ENCODE measurements at places on chromosomes 16 and 17. TPM values are rescaled to one million over a fixed set of nuclear protein-coding genes. Genes with fewer than 3 reads are reported as not detected.

GRCh38 chr17:50346313-50347116 lies 589 bp downstream of the XYLT2 start:
- DNase-seq = no peak

Gene PRR29
- 1.4 TPM for total RNA-seq

Gene FOXN1
- total RNA-seq = not detected

Gene CENPV
- 18.6 TPM for total RNA-seq

DNA sequence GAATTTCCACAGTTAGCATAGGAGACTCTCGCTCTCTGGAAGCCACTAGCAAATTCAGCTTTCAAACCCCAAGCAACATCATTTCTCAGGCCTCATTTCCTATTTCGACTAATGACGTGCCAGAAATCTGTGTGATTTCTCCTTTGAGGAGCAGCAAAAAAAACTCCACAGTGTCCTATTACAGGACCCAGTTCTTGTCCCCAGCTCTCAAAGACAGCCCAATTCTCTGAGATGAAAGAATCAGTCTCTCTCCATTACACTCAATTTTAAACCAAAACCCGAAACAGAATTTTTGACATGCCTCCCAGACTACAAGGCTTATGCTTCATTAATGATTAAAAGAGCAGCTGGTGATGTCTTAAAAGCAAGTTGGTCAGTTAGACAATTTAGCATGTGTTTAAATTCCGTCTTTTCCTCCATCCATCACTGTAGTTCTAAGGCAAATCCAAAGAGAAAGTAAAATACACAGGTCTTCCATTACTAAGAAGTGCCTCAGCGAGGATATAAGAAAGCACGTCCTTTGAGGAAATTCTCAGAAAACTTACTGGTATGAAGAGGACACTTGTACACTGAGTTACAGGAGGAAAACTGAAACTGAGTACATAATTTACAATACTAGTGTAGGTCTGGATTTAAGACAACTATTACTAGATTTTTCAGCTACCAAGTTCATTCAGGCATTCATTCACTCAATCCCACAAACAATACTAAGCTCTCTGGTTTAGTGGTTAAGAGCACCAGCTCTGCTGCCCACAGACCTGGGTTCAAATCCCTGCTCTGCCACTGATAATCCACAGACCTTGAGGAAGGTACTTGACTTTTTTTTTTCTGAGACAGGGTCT lies 12.5 kb downstream of the TOM1L2 start:
- DNase-seq = no peak

Gene ST6GALNAC2
- total RNA-seq = 3.9 TPM

- no peak for DNase-seq
Observed at GRCh38 chr16:27561216-27561615, 11.3 kb downstream of the KATNIP start.

- DNase-seq = no peak
Observed at GRCh38 chr17:9971991-9972390, 66.9 kb upstream of the RCVRN start.

Gene UNC45B
- 0.14 TPM for total RNA-seq

Gene SEPTIN12
- not detected for total RNA-seq

GRCh38 chr17:43879723-43880419 lies 27.5 kb downstream of the MPP2 start:
- DNase-seq = no peak

Gene GP2
- total RNA-seq = not detected

Gene ALDOC
- 142 TPM for total RNA-seq

GRCh38 chr17:61687769-61688168 lies 96.8 kb upstream of the NACA2 start:
- no peak for DNase-seq

Gene LLGL2
- 37.2 TPM for total RNA-seq

DNA sequence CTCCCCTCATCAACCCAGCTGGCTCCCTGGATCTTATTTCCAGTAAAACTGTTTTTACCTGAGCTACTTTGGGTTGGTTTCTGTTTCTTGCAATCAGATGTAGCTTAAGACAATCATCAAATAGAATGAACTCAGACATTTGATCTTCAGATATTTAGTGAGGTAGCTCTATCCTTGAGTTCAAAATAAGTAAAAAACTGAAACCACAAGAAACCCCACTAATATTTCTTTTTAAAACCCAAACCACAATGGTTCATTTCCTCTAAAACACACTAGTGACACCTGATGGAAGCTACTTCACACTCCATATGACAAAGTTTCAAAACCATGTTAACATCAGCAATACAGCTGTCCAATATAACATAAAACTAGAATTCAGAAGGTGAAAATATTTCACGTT lies 37.8 kb downstream of the CACNG1 start:
- DNase-seq = no peak

DNA sequence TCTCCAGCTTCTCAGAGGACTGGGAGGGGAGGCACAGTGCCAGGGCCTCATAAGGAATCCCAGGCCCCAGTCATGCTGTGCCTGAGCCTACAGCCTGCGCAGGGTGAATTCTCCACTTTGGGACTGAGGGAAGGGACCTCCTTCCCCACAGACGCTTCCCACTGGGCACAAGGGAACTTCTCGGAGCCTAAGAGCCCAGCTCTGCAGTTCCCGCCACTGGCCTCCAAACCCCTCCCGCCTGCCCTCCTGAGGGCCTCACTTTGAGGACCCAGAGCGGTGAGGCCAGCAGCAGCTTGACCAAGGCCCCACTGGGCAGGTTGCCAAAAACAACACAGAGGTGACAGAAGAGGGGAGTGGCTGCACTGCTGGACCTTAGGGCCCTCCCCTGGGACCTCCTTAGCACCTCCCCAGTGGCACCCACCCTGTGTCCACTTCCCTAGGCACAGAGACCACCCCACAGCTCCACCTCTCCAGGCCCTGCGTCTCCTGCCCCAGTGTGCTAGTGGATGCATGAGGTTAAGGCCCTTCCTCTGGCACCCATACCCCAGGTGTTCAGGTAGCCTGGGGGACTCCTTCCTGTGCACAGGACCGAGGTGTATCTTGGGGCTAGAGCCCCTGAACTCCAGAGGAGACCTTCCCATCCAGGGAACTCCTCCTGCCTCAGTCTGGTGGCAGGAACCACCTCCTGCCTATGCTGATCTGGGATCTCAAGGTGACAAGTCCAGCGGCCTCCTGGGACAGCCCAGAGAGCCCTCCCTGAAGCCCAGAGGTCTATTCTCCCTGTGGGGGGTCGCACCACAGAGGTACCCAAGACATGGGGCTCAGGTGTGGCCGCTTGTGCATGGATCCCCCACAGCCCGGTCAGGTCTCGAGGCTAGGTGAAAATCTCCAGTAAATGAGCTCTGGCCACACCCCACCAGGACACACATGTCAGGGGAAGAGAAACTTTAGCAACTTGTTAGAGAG lies 3.4 kb downstream of the CASKIN2 start:
- no peak for DNase-seq

DNA sequence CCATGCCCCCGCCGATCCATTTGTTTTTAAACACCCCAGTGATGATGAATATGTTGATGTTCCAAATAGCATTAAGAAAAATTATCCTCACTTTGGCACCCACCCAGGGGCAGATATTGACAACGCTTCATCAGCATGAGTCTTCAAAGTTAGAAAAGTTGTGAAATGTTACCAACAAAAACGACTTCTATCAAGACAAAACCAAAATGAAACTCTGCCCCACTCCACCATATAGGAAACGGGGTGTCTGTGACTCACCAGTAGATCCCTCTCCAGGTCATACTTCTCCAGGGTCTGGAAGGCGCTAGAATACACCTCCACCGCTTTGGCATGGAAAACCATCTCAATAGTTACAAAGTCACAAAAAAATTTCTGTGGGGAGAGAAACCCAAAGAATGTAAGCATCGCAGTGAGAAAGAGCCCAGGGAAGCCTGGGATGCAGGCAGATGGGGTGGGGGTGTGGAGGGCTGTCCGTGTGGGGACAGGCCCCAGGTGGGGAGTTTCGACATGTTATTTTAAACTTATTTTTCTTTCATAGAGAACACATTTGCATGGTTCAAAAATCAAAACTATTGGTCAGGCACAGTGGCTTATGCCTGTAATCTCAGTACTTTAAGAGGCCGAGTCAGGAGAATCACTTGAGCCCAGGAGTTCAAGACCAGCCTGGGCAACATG lies 10.2 kb downstream of the CIBAR2 start:
- DNase-seq = no peak

Gene KRT12
- total RNA-seq = not detected

Gene HIGD1B
- not detected for total RNA-seq

Gene MARVELD3
- total RNA-seq = not detected

- no peak for DNase-seq
Observed at GRCh38 chr17:71423871-71424546, 696.8 kb upstream of the SOX9 start.

Gene KRTAP2-3
- total RNA-seq = not detected

DNA sequence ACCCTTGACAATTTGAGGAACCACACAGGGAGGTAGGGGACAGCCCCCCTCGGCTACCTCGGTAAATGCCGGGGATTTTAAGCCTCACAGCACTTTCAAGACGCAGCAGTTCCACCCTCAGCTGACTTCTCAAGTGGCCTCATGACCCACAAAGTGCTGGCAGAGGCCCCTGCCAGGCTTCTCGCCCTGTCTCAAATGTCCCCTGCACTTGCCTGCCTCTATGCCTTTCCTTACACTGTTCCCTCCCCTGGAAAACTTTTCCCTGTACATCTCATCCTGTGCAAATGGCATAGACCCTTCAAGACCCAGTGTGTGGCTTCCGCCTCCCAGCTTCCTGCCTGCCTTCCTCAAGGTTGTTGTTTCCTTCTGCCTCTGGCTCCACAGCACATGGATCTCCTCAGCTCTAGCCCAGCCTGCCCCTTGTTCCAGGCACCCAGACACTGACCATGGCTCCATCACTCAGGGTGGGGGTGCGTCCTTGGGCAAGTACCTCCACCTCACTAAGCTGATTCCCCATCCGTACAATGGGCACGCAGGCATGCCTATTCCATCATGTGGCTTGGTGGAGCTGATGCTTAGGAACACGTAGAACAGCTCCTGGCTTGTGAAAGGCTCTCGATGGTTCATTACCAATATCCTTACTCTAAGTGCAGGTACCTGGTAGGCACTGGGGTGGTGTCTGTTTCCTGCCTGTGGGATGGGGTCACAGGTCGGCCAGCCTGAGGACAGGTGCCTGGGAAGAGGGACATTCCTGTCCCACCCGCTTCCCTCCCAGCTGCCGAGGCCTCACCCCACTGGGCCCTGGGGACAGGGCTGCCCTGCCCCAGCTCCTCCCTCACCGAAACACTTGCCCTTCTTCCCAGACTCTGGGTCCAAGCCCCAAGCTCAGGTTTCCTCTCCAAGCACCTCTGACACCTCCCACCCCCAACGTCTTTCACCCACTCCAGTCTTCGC lies 24.0 kb downstream of the MMP15 start:
- DNase-seq = no peak

GRCh38 chr17:2610195-2611175 lies 17.0 kb downstream of the PAFAH1B1 start:
- no peak for DNase-seq

GRCh38 chr17:35051183-35051578 lies 12.3 kb downstream of the RFFL start:
- no peak for DNase-seq

Gene AATK
- total RNA-seq = 1.4 TPM

Gene TGFB1I1
- total RNA-seq = 1.5 TPM

GRCh38 chr16:14194721-14195120 lies 123.6 kb downstream of the MRTFB start:
- DNase-seq = no peak

- no peak for DNase-seq
Observed at GRCh38 chr17:15448580-15448956, 18.9 kb downstream of the CDRT4 start.

DNA sequence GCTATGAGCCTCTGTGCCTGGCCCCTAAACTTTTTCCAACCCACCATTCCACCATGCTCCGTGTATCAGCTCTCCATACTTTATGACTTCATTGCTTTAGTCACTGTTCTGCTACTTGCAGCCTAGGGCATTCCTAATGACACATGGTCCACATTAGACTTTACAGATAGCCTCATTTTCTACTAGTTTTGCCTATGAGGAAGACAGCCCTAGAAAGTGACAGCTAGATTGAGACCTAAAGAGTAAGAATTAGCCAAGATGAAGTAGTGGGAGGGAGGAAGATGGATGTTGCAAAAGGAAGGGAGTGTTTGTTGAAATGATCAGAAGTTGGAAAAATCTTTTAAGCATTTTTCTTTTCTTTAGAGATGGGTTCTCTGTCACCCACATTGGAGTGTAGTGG lies 11.0 kb downstream of the C16orf54 start:
- no peak for DNase-seq

DNA sequence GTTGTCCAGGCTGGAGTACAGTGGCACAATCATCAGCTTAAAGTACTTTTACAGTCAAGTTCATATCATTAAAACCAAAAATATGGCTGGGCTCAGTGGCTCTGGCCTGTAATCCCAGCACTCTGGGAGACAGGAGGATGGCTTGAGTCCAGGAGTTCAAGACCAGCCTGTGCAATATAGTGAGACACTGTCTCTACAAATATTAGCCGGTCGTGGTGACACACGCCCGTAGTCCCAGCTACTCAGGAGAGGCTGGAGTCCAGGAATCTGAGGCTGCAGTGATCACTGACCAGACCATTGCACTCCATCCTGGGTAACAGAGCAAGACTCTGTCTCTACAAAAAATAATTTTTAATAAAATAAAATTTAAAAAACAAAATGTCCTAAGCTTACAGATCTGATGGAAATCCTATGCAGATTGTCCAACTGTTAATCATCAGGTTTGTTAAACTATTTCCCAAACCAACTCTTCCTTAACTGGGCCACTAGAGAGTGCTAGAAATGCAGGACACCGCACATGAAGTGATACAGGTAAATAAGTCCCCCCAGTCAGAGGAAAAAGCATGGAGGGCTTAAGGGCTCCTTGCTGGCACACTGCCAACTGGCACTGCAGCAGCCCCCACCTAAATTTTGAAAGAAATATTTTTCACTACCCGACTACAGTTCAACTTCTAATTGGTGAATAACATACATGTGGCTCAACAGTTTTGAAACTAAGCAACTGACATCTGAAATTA lies 2.8 kb downstream of the USP22 start:
- DNase-seq = no peak

Gene ESRP2
- not detected for total RNA-seq

DNA sequence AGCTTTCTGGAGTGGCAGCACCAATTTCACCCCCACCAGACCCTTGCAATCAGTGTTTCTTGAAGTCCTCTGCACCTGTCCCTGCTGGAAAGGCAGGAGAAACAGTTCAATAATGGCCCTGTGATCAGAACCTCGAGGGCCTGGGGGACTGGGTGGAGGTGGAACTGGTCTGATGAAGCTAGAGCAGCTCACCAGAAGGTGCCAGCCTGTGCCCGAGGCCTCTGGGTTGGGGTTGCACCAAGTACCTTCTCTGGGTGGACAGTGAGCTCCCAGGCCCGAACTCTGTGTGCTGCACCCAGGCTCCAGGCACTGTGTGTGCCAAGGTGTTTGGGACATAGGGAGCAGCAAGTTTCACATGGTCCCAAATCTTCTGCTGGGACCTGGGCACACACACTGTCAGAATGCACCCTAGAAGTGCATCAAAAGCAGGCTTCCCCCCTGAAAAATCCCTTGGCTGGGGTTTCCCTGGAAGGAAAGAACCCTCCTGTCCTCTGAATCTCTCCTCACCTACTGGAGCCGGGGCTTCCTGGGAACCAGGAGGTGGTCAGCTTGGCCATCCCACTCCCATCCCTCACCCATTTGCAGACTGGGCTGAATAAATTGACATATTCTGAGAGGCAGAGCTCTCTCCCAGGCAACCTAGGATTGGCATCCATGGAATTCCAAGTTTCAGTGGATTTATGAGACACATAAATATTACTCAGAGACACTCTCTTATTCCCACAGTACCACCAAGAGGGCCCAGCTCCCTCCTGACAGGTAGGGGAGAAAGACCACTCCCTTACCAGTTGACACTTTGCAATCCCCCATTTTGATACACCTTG lies 17.4 kb downstream of the CD300LG start:
- no peak for DNase-seq

Gene TSNAXIP1
- not detected for total RNA-seq

Gene NPIPB6
- total RNA-seq = 4.5 TPM

All from activated naive CD8-positive, alpha-beta T cell treated with anti-CD3 and anti-CD28 coated beads, Interleukin-2, amount 10 ng/mL, durations not matched to agents 7 days and 5 days (primary cell).